ENCODE measurements at places on chromosomes 7 and 10.

DNA sequence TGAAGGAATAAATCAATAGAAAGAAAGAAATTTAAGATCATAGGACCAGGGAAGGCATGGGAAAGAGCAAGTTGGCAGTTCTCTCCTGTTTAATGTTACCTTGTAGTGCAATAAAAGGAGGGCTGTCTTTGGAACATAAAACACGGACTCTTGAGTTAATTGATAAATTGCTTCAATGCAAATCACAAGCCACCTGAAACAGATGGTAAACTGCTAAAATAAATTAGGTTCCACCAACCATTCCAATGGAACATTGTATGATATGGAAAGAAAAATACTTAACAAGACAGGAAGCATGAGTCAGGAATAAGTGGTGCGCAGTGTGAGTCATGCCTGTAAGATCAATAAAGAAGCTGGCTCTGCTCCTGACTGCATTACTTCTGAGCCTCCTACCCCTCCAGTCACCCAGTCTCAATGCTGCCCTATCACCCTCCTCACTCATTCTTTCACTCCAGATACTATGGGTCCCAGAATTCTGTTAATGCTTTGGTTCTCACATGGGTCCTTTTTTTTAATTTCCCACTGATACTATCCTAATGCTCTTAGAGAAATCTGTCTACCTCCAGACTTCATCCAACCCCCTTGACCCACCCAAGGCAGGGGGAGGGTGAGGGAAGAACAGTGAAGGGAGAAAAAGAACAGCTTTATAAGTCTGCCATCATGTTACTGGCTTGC is 78.9 kb downstream of the LRRC17 start:
- no peak for DNase-seq

DNA sequence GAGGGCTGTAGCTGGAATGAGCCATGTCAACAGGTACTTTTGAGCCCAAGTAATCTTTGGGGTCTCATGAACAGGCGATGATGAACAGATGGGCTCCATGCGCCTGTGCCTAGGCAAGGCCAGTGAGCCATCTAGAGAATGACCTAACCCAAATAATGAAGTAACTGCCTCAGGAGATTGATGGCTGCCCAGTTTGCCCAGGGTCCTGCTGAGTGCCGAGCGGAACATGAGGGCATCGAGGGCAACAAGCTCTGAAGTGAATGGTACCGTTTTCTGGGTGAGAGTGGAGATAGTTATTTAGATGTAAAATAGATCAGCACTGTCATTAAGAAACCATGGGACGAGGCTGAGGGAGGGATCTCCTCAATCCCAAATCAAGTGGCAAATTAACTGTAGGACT is 77.9 kb downstream of the EZH2 start:
- no peak for DNase-seq

GRCh38 chr10:66329147-66329546 is 596.7 kb upstream of the LRRTM3 start:
- no peak for DNase-seq

DNA sequence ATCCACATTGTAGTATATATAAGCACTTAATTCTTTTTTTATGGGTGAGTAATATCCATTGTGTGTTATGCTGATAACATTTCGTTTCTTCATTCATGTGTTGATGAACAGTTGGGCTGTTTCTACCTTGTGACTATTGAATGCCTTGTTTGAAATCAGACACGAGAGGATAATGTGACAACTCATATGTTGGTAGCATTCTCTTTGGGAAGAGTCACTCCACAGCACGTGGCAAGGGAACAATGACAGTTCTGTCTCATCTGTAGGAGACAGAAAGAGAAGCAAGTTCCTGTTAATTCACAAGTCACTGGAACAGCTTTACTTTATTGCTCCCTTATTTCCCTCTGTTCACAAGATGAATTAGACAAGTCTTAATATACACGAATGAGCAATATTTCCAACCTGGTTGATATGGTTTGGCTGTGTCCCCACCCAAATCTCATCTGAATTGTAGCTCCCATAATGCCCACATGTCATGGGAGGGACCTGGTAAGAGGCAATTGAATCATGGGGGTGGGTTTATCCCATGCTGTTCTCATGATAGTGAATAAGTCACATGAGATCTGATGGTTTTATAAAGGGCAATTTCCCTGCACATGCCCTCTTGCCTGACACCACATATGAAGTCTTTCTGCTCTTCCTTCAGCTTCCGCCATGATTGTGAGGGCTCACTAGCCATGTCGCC is 125.3 kb downstream of the SEC23IP start:
- DNase-seq: no peak

GRCh38 chr10:89257581-89257980 is 6.0 kb upstream of the LIPA start:
- no peak for DNase-seq

DNA sequence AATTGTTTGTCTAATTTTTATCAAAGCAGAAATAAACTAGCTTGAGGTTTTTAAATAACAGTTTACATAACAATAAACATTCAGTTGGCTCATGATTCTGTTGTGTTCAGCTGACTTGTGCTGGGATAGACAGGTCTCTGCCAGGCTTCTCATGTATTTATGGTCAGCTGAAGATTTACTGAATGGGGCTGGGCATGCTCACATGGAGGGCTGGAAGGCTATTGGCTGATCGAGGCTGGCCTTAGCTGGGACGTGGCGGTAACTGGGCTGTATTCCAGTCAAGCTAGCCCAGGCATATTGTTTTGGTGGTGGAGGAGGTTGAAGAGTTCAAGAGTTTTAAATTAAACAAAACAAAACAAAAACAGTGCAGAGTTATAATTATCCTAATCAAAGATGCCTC is 251.0 kb upstream of the MTPN start:
- no peak for DNase-seq

GRCh38 chr10:93190372-93190771 is 116.7 kb downstream of the CYP26A1 start:
- DNase-seq: no peak

DNA sequence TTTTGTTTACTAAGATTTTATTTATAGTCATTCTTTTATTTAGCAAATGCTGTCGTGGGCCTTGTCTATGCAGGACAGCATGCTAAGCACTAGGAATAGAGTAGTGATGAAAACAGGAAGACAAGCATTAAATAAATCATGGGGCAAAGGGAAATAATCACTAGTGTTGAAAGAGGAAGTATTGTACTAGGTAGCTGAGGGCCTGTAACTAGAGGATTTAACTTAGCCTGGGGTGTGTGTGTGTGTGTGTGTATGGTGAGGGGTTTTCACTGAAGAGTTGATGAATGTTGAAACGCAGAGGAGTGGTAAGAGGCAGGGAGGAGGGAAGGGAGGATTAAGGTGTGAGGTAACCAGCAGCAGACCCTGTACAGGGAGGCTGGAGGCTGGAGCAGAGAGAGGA is 446.4 kb downstream of the SDK1 start:
- DNase-seq: no peak

- no peak for DNase-seq
Measured at GRCh38 chr10:69810097-69810496, 8.4 kb downstream of the COL13A1 start.

- DNase-seq: no peak
Measured at GRCh38 chr10:78337016-78337415, 303.4 kb downstream of the RPS24 start.

DNA sequence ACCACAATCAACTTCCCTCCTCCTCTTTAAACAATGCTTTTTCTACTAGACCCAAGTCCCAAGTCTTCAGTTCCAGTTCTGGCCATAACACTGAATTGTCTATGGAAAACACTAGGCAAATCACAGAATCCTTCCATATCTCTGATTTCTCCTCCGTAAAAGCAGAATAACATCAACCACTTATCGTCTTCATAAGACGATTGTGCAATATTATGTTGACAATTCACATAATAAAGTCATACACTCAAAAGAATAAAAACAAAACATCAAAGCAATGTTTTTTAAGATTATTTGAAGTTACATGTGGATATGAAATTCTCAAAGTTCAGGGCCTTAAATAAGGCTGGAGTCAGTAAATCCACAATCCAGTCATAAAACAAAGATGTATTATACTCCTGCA is 84.4 kb downstream of the MTERF1 start:
- no peak for DNase-seq

DNA sequence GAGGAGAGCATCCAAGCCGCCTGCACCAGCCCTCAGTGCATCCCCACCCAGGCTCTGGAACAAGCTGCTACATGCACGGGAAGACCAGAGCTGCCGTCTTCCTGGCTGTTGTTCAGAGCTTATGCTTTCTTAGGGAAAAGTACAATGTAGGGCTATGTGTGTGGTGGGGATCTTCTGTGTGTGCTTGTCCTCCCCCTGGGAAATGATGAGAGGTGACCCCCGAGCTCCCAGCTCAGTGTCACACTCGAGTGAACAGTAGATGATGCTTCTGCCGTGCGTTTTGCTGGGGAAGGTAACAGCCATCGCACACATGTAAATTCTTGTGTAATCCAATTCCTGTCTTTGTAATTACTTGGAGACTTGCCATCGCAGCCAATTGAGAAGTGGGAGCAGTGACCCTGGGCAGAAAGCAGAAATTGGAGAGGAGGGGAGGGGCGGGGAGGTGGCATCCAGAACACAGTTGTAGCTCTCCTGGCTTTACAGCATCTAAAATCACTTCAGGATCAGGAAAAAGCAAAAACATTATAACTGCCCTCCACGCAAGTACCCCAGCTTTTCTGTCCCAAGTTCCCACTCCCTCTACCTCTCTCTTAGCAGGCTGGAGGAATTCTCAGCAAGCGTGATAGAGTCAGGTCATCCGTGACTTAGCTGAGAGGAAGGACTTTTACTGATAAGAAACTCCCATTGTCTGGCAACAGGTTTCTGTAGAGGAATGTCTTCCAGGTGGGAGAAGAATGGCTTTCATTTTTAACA is 149.6 kb downstream of the TCF7L2 start:
- DNase-seq: no peak

DNA sequence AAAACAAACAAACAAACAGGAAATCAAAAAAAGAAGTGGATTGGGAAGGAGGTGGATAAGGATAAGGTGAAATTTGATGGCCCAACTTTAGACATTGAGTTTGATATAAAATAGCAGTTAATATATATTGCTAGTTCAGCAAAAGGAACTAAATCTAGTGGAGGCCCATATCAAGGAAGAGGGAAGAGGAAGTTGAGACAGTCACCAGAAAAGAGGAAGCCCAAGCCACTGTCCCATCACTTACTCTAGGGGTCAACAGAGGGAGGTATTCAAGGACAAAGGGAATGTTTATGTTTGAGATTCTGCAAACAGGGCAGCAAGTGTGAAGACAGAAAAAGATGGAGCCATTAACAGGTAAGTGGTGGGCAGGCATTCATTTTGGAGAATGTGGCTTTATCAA is 3.7 kb downstream of the LAMTOR4 start:
- no peak for DNase-seq

- DNase-seq: no peak
Measured at GRCh38 chr7:31782411-31782991, 95.5 kb downstream of the PPP1R17 start.

- no peak for DNase-seq
Measured at GRCh38 chr7:142587578-142588191, 161.6 kb upstream of the PRSS1 start.

DNA sequence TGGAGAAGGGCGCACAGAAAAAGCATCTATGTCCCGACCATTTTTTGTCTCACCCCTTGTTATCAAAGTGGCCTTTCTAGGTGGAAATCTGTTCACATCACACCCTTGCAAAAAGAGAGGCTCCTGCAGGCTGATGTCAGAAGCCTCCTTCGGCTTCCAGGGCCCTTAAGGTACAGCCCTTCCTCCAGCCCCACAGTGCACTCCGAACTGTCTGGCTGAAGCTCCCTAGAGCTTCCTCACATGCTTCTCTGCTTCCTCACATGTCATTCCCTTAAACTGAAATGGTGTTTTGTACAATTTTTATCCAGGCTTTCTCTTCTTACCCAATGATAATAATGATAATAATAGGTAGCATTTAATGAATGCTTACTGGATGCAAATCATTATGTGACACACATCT is 210.3 kb downstream of the INHBA start:
- no peak for DNase-seq

DNA sequence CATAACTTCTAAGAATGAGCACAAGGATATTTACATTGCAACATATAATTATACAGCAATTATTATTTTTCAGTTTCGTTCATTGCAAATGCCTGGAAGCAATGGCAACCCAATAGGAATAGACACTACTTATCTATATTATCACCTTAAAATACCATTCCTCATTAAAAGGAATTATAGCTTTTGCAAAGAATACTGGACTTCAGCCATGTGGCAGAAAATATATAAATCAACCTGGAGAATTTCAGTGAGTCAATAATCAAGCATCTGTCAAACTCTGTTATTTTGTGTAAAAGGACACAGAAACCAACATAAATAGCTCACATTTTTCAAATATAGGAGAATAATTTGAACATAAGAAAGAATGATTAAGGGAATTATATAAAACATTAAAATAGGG is 96.1 kb upstream of the SEMA3C start:
- DNase-seq: no peak

DNA sequence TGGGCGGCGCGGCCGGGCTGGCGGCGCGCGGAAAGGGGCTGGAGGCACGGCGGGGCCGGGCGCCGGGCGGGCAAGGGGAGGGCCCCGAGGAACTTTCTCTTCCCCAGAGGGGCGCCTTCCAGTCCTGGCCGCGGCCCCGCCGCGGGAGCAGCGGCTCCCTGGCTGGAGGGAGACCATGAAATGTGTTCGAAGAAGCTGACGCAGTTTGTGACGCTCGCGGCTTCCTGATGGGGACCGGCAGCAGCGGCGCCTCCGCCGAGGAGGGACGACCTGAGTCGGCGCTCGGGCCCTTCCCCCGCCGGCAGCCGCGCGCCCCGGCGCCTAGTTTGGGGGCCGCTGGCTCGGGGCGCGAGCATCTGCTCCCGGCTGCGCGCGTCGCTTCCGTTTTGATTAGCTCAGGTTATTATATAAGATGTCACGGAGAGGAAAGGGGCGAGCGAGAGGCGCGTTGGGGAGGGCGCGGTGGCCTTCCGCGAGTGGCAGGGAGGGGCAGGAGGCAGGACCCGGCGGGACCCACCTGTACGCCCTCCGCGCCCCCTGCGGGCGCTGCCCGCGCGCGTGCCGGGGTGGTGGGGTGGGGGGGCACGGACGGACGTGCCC is 57.1 kb upstream of the PCGF5 start:
- peak; percentile 55 for DNase-seq

GRCh38 chr7:13276977-13277376 is 589.5 kb downstream of the ARL4A start:
- no peak for DNase-seq

GRCh38 chr7:47517821-47518480 is 64.0 kb downstream of the TNS3 start:
- DNase-seq: no peak

DNA sequence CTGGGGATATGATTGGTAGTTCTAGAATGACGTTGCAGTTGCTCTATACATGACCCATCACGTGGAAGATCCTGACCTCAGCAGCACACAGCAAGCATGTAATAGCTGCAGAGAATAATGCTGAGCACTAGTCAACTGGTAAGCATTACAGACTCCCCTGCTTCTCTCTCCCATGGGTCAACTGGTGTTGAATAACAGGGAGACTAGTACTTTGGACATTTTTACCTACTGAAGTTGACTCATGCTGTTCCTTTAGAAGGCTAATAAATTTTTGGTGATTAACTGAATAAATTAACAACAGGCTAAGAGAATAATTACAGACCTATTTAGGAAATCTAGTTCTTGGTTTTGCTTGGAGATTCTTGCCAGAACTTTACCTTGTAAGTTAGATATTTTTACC is 234.1 kb downstream of the AUTS2 start:
- DNase-seq: no peak

- no peak for DNase-seq
Measured at GRCh38 chr7:12985752-12986151, 298.3 kb downstream of the ARL4A start.
